ENCODE measurements at places on chromosomes 6 and 20. TPM values are rescaled to one million over a fixed set of nuclear protein-coding genes. Genes with fewer than 3 reads are reported as not detected.
A peak's percentile ranks its signal among the peaks of the same experiment; 100 is the strongest.

GRCh38 chr20:59182401-59183044 lies 18.9 kb downstream of the ZNF831 start:
- ATAC-seq, result no peak

GRCh38 chr6:129653229-129653628 lies 56.7 kb downstream of the ARHGAP18 start:
- no peak for ATAC-seq

Gene LEMD2
- 39.6 TPM for total RNA-seq

DNA sequence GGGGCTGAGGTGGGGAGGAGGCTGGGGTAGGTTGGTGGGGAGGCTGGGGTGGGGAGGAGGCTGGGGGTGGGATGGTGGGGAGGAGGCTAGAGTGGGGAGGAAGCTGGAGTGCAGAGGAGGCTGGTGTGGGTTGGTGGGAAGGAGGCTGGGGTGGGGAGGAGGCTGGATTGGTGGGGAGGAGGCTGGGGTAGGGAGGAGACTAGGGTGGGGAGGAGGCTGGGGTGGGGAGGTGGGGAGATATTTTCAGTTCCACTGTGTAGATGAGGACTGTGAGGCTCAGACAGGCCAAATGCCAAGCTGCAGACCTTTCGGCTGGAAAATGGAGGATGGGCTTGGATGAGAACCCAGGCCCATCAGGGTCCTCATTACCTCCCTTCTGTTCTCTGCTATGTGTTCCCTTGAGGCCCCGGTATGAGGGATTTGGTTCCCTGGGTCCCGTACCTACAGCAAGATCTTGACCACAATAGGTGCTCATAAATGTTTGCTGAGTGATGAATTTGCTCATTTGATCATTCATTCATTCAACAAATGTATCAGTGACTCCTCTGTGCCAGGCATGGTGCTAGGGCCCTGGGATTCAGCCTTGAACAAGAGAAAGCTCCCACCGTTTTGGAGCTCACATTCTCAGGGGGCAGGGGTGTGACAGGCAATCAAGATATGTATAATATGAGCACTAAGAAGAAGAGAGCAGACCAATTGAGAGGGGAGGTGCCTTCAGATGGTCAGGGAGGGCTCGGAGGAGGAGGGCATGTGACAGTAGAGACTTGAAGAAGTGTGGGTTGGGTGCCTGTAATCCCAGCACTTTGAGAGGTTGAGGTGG lies 36.1 kb upstream of the NOL4L start:
- no peak for ATAC-seq

- ATAC-seq, result no peak
Observed at GRCh38 chr6:153084393-153084792, 46.7 kb downstream of the RGS17 start.

- ATAC-seq, result no peak
Observed at GRCh38 chr20:32648761-32649650, 24.7 kb downstream of the C20orf203 start.

GRCh38 chr6:121492536-121492935 lies 57.1 kb downstream of the GJA1 start:
- no peak for ATAC-seq

- no peak for ATAC-seq
Observed at GRCh38 chr20:2798814-2799213, 1.6 kb downstream of the CPXM1 start.

DNA sequence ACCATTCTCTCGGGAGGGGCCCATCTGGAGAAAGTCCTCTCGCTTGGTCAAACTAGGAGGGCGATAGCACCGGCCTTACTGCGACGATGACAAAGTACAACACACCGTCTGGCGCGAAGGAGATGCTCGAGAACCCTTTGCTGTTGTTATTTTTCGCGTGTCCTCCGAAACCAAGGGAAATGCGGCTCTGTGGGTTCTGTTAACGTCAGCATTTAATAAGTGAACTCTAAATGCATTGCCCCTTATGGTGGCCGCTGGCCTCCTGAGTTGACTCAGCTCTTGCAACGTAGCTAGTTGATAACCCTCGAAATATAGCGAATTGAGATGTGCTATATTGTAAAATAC lies 577 bp upstream of the SCAND1 start:
- ATAC-seq, result no peak

DNA sequence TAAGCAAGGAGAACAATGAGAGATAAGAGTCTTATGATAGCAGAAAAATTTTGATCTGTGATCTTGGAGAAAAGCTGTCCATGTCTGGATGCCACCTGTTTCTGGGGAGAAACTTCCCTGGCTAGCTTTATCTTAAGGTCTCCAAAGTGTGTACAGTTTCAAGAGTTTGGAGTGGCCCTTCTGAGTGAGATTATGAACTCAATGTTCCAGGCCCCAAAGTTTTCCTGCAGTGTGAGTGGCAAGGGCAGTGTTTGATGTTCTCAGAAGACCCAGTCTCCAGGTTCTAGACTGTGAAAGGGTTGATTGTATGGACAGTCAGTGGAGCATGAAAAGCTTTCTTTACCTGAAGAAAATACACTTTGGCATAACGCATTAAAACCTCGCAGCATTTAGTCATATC lies 121.7 kb downstream of the OLIG3 start:
- no peak for ATAC-seq

Gene CASS4
- total RNA-seq, result 0.16 TPM

- peak; percentile 62 for ATAC-seq
Observed at GRCh38 chr20:45685896-45686295, 15.9 kb upstream of the WFDC11 start.

DNA sequence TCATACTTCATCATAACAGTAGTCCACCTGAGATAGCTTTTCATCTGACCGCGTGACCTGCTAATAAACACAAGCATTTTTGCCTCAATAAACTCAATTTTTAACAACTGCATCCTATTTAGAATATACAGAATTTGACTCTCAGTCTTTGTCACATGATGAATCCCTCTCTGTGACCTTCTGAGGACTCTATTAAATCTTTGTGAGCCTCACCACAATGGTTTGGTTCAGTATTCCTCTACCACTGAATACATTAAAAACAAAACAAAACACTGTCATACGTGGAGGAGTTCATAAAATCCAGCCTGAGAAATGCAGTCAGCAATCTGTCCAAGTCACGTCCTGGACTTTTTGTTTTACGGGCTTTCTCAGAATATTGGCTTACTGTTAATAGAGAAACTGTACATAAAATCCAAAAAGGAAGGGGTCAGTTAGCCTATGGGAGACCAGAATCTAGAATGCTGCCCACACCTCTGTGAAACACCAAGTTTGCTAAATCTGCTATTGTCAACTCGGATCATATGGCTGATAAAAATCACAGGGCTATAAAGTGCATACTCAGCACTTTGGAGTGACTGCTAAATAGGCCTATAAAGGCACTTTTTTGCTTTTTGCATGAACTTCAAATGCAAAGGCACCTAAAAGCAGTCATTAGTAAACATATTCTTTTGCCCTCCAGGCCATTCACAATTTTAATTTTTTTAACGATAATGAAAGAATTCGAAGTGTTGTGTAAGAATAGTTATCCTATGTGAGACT lies 190.3 kb upstream of the HDDC2 start:
- no peak for ATAC-seq

DNA sequence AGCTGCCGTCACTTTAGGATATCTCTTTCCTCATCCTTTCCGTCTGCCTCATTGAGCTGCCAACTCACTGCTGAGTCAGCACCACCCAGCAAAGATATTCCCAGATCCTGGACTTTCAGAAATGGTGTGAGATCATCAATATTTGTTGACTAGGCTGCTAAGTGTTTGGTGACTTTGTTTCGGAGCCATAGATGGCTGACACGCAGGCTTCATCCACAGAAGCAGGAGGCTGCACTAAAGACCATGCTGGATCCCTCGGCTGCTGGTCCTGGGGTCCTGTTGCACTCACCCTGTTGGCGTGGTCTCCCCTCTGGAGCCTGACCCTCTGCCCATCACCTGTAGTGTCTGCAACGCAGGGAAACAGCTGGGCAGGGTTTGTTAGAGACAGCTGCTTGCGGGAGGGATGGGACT lies 96.5 kb downstream of the ERMARD start:
- no peak for ATAC-seq

DNA sequence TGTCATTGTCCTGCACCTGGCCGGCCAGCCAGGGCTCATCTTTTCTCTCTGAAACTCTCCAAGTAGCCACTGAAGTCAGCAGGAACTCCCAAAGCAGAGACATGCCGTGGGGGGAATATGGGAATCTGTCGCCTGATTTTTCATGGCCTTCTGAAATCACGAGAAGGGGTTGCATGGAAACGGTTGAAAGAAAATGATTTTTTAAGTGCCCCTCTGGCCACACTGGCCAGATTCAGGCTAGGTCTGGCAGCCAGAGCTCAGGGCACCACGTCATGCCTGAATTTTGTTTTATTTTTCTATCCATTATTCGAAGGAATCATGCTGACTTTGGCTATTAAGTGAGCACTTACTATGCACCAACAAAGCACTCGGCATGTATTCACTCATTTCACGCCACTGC lies 65.2 kb downstream of the EYA2 start:
- no peak for ATAC-seq

DNA sequence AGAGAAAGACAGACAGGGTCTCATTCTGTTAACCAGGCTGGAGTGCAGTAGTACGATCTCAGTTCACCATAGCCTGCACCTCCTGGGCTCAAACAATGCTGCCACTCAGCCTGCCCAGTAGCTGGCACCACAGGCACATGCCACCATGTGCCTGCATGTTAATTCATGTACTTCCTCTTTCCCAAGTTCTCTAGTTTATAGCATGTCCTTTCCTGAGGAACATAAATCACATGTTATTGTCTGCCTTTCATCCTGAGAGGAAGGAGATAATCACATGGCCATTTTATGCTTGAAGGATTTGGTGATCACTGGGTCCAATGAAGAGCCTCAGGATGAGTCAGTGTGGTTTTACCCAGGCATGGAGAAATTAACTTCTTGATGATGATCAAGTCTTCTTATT lies 47.9 kb downstream of the COL11A2 start:
- peak; percentile 55 for ATAC-seq

Gene HLA-DMA
- total RNA-seq, result 0.93 TPM

- no peak for ATAC-seq
Observed at GRCh38 chr6:134491477-134491876, 173.6 kb upstream of the SGK1 start.

Gene BMP7
- total RNA-seq, result 39.6 TPM

- ATAC-seq, result no peak
Observed at GRCh38 chr20:22711971-22712755, 127.8 kb upstream of the FOXA2 start.

Gene RAD21L1
- not detected for total RNA-seq

- ATAC-seq, result no peak
Observed at GRCh38 chr6:39887692-39888450, 46.4 kb downstream of the MOCS1 start.

DNA sequence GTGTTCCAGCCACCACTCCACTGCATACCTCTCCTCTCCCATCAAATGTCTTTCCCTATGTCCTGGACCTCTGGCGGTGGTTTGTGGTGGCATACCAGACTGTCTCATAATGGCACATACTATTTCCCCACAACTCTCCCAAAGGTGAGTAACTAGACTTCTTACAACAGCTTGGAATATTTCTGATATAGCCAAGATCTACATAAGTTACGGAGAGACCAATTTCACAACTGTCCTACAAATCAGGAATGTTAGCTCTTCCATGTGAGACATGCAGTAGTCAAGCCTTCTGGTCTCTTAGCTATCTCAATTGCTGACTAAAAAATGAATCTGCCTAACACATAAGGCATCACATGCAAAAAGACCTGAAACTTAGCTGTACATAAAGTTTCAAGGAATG lies 588.9 kb downstream of the RNF144B start:
- no peak for ATAC-seq

DNA sequence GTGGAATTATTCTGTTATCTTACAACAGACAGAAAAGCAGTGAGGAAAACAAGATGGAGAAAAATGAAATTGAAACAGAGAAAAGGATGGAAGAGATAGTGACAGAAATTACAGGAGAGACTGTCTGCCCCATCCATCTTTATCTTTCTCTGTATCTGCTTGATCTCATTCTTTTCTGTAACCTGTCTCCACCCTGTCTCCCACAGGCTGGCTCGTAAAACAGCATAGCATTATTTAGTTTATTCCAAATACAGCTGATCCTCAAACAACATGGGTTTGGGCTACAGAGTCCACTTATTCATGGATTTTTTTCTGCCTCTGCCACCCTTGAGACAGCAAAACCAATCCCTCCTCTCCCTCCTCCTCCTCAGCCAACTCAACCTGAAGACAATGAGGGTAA lies 482.3 kb upstream of the JARID2 start:
- no peak for ATAC-seq

- peak; percentile 91 for ATAC-seq
Observed at GRCh38 chr20:9147547-9148024, 78.7 kb downstream of the PLCB4 start.

Gene GPSM3
- 7.7 TPM for total RNA-seq

- peak; percentile 94 for ATAC-seq
Observed at GRCh38 chr20:19784511-19785172, 26.6 kb downstream of the RIN2 start.

GRCh38 chr6:126198631-126199030 lies 141.3 kb upstream of the CENPW start:
- ATAC-seq, result no peak

DNA sequence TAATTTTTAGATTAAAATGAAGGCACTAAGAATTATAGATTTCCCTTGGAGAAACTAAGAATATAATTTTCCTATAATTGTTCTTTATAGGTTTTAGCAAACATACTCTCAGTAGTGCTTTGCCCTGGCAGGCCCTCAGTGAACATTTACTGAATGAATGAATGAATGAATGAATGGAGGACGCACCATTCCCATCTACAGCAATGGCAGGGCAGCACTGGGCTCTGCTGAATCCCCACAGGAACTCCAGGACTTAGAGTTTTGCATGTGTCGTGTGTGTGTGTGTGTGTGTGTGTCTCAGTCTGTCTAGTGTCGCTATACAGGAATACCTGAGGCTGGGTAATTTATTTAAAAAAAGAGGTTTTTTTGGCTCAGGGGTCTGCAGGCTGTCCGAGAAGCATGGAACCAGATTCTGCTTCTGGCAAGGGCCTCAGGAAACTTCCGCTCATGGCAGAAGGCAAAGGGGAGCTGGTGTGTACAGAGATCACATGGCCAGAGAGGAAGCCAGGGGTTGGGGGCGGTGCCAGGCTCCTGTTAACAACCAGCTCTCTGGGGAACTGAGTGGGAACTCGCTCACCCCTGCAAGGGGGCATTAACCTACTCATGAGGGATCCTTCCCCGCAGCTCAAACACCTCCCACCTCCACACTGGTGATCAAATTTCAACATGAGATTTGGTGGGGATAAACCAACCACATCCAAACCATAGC lies 20.1 kb downstream of the RNASET2 start:
- ATAC-seq, result no peak

GRCh38 chr6:108623995-108624394 lies 63.3 kb downstream of the FOXO3 start:
- no peak for ATAC-seq

Data from motor neuron (in vitro differentiated cells).